Thyroid gland (tissue), 4 donors: ENCODE measurements at places on chromosomes 12 and 14. TPM values are rescaled to one million over a fixed set of nuclear protein-coding genes. Genes with fewer than 3 reads are reported as not detected.

CCDC177 gene
- total RNA-seq, result not detected

PTPRB gene
- 40.2 TPM for total RNA-seq

USP44 gene
- 7.6 TPM for total RNA-seq

KRT77 gene
- total RNA-seq, result not detected

SLC4A8 gene
- 1.5 TPM for total RNA-seq

GRCh38 chr12:32446316-32447119 is 47.2 kb downstream of the FGD4 start:
- DNase-seq, result no peak

GRCh38 chr14:99431986-99432385 is 48.7 kb downstream of the SETD3 start:
- no peak for DNase-seq

- DNase-seq, result no peak
Measured at GRCh38 chr14:71523630-71524319, 408.5 kb upstream of the RGS6 start.

- DNase-seq, result peak; percentile 27
Measured at GRCh38 chr12:14960548-14961465, 594 bp downstream of the ARHGDIB start.

GRCh38 chr14:49193332-49194065 is 392.7 kb downstream of the RPS29 start:
- DNase-seq, result no peak

GRCh38 chr14:96079066-96079465 is 39.9 kb downstream of the C14orf132 start:
- DNase-seq, result no peak

DNA sequence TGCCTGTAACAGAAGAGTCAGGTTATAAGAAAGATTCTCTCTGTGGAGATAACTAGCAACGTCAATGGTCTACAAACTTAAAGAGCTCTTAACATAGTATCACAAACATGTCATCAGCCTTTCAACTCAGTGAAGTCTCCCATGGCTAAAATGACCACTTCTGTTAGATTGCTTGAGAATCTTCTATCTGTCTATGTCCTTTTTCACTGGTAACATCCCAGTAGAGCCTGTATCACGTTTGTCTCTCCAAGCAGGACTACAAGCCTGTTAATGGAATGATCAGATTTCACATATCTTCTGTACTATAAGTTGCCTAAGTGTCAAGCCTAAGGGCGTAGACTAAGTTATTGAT is 50.7 kb downstream of the SLC2A13 start:
- no peak for DNase-seq
